ENCODE measurements at places on chromosomes 16 and 17.

DNA sequence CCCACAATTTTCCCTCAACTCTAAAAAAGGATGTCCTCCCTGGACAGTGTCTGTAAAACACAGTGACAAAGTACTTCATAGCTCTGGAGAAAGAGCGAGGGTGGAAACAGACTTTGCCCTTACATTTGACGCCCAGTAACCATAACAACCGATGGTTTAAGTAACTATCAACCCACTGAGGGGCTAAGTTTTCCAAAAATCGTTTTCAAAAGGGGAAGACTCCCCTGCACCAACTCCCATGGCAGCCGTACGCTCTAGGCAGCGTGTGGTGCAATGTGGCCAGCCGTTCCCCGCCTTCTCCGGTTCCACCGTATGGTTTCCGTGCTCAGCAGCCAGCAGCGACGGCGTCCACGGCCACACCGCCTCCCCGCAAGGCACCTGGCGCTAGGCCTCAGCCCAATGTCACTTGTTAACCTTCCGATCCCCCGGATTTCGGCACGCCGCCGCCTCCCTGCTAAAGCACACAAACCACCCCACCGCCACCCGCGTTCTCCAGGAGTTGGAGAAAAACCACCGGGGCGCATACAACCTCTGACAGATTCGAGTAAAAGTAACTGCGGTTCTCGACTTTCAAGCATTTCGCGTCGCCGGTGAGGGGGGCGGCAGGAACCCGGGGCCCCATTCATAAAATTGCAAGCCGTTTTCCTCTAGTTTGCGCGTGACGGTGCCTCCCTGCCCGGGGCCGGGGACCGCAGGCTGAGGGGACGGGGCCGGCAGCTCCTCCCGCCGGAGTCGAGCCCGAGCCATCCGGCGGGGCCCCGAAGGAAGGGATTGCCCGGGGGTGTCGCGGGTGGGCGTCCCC is 661 bp downstream of the TEX2 start:
- ATAC-seq = peak; percentile 38
- H3K4me3 ChIP-seq = peak overlapping the region; percentile 79
- peaks cover 18% of the 10 kb centered on the region for H3K4me1 ChIP-seq

DNA sequence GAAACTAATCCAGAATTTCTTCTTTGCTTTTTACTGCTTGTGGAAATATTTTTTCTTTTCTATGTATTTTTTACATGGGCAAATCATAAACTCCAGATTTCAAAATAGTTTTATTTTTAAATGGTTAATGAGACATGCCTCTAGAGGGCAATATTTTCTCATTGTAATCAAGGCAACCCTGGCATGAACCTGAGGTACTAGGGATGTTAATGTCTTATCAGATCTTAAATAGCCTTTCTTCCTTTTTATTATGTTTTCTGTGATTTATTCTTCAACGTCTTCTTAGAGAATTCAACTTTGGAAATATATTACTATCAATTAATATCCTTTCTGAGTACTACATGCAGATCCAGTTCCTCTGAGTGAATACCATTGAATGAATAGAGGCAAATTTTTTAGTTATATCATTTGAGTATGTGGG is 324.7 kb downstream of the BCAS3 start:
- no peak overlapping the region for H3K27ac ChIP-seq
- H3K4me3 ChIP-seq = no peak overlapping the region
- H3K4me1 ChIP-seq = no peaks in the 10 kb centered on the region
- H3K27me3 ChIP-seq = no peaks in the 10 kb centered on the region
- H3K36me3 ChIP-seq = no peaks in the 10 kb centered on the region

DNA sequence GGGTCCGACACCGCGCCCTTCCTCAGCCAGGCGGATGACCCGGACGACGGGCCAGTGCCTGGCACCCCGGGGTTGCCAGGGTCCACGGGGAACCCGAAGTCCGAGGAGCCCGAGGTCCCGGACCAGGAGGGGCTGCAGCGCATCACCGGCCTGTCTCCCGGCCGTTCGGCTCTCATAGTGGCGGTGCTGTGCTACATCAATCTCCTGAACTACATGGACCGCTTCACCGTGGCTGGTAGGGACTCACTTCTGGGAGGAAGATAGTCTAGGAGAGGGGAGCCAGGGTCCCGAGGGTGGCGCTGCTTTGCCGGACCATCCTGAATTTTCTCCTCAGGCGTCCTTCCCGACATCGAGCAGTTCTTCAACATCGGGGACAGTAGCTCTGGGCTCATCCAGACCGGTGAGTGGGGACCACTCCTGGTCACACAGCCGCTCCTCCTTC is 601 bp downstream of the SPNS1 start:
- ATAC-seq = no peak
- H3K36me3 ChIP-seq = peaks cover 25% of the 10 kb centered on the region
- peaks cover 19% of the 10 kb centered on the region for H3K4me1 ChIP-seq
- no peaks in the 10 kb centered on the region for H3K27me3 ChIP-seq
- peak overlapping the region; percentile 98 for H3K4me3 ChIP-seq

DNA sequence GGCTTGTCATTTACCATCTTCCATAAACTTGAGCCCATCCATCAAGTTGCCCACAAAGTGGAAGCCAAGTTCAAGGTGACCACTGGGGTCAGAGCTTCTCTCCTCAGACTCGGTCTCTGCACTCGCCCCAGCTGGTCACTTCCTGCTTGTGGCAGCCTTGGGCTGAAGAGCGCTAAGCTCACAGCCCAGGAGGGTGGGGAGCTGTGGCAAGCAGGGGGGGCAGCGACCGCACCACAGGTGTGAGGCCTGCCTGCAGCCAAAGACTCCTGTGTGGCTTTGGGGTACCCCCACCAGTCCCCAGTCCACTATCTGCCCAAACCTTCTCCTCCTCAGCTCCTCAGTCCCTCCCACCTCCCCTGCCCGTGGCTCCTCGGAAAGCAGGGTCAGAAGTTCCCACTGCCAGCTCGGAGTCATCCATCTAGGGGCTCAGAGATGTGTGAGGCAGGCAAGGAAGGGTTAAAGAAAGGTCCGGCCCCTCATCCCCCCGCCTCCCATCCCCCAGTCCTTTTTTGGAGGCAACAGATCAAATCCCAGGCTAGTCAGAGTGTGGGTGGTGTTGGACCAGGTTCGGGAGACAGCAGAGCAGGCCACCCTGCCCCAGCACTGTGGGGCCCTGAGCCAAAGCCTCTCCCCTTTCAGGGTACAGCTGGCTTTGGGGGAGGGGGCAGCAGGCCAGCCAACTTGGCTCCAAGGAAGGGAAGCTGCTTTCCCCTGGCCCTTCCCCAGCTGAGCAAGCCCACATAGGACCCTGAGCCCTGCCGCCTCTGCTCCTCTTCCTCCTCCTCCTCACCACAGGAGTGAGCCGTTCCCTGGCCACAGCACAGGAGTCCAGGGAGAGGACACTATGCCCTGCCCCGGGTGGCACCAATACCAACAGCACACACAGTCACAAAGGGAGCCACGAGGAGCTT is 3.2 kb downstream of the CSF3 start:
- no peak overlapping the region for H3K4me3 ChIP-seq
- H3K36me3 ChIP-seq = peaks cover 36% of the 10 kb centered on the region
- ATAC-seq = no peak
- H3K27ac ChIP-seq = peak overlapping the region; percentile 48

GRCh38 chr17:14389681-14390080 is 88.8 kb downstream of the HS3ST3B1 start:
- no peaks in the 10 kb centered on the region for H3K36me3 ChIP-seq
- H3K4me3 ChIP-seq = no peak overlapping the region
- H3K27me3 ChIP-seq = no peaks in the 10 kb centered on the region
- no peak overlapping the region for H3K27ac ChIP-seq
- ATAC-seq = no peak

- no peaks in the 10 kb centered on the region for H3K27me3 ChIP-seq
- no peaks in the 10 kb centered on the region for H3K36me3 ChIP-seq
- peaks cover 12% of the 10 kb centered on the region for H3K4me1 ChIP-seq
- peak overlapping the region; percentile 65 for H3K27ac ChIP-seq
Observed at GRCh38 chr16:57314161-57314785, 29.8 kb upstream of the PLLP start.

All from activated T-helper 17 cell treated with anti-CD3 and anti-CD28 coated beads, Interleukin-2, amount 50 U/mL, for 72 hours (primary cell).